ENCODE measurements at places on chromosomes 11 and 22.

DNA sequence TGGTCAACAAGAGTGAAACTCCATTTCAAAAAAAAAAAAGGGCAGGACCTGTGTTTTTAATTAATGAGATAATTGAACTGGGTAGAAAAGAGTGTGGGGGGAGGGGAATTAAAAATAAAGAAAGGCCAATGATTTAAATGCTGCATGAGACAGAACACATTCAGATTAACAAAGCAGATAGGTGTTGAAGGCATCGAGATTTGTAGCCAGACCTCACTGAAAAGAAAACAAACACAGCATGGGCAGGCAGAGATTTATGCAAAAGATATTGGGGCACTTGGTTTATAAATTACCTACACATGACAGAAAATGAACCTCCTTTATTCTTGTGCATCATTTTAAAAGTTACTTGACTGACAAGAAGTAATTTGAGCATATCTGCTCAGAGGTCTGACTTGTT, 354.0 kb upstream of the API5 start:
- no peak for DNase-seq

DNA sequence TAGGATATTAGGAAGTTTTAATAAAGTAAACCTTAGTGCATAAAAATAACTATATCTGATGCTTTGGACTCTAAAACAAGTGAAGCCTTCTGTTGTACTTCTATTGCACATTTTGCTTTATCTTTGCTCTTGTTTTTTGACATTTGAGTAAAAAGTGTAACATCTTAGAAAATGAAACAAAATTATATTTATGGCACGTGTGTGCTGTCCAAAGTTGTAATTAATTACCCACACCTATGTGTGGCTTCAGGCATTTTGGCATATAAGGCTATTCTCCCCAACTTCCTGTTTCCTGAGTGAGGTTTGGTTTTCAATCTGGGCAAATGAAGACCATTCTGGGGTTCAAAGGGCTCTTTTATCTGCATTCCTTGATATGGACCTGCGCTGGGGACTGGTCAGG, at the start of gene OOSP1:
TSS of gene OOSP1 (plus strand) at position 301 of the 400 bp plus-strand sequence. CDS start at position 324, 23 bp downstream.
- DNase-seq: no peak

DNA sequence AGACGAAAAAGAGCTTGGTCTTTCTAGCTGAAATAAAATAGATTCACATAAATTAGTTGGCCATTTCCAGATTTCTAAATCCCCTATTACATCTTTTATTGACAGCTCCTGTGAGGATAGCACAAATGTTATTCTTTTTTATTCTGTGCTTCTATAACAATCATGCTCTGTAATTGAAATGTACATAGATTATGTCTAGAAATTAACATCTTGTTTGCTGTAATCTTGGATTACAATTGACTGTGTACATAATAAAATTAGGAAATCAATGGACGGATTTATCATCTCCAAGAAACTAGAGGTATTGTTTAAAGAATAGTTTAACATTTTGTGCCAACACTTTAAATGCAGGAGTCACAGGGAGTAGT, 31.2 kb downstream of the IMMP1L start:
- no peak for DNase-seq

DNA sequence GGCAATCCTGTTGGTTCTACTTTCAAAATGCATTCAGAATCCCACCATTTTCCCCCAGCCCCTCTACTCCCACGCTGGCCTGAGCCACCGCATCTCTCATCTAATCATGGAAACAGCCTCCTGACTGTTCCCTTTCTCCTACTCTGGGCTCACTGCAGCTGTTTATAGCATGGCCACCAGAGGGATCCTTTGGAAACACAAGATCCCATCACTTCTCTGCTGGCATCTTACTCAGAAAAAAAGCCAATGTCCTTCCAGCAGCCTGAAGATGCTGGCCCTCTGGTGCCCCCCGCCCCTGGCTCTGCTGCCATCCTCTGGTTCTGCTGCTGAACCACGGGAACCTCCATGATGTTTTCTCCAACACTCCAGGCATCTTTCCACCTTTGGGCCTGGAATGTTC, 11.1 kb downstream of the MS4A8 start:
- DNase-seq: no peak

- DNase-seq: no peak
Measured at GRCh38 chr22:21032868-21033688, 717 bp upstream of the SLC7A4 start.

GRCh38 chr11:44964526-44965209, 14.0 kb upstream of the TP53I11 start:
- DNase-seq: no peak

DNA sequence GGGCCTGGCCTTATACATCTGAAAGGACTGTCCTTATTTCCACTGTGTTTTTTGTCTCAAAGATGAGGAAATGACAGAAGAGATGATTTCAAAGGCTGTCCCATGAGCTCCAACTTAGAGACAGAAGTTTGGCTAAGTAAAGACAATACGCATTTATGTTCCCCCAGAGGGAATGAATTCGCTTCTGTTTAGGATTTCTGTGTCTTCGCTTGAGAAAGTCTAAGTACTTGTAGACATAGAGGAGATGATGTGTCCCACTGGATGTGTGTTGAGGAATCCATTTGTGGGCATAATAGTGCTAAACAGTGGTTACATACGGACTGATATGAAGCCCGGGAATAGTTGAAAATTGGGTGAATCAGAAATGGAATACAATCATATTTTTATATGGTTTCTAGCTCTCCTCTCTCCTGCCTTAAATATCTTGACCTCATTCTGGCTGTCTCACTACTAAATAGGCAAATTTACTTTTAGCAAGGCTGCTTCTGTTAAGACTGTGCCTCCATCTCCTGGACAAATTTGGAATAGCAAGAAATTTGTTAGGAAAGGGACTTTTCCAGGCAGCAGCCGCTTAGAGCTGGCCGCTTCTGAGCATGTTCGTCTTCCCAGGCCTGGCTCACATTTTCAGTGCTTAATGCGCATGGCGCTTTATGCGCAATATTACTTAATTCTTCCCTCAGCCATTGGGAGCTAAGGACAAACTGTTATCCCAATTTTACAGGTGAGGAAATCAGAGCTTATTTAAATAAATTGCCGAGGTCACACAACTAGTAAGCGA, 1.9 kb upstream of the PEX26 start:
- DNase-seq: no peak

GRCh38 chr11:1881442-1882264, 10.0 kb downstream of the PRR33 start:
- DNase-seq: no peak

DNA sequence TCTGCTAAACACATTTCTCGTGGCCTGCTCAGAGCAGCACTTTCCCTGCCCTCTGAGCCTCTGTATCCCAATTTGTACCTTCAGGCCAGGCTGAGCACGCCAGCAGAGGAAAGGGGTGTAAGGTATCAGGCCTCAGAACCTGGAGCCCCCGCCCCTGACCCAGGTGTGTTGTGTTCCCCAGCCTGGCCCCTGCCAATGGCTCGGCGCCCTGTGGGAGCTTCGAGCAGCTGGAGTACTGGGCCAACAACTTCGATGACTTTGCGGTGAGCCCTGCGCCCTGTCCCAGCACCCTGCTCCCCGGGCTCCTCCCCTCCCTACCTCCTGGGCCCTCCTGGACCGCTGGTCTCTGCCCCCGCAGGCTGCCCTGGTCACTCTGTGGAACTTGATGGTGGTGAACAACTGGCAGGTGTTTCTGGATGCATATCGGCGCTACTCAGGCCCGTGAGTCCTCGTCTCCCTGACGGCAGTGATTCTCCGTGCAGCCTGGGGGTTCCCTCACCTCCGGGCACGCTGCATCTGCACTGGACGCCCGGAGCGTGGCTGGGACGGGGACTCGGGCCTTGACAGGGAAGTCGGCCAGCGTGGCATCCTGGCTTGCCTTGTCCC, 36.9 kb downstream of the TPCN2 start:
- no peak for DNase-seq

DNA sequence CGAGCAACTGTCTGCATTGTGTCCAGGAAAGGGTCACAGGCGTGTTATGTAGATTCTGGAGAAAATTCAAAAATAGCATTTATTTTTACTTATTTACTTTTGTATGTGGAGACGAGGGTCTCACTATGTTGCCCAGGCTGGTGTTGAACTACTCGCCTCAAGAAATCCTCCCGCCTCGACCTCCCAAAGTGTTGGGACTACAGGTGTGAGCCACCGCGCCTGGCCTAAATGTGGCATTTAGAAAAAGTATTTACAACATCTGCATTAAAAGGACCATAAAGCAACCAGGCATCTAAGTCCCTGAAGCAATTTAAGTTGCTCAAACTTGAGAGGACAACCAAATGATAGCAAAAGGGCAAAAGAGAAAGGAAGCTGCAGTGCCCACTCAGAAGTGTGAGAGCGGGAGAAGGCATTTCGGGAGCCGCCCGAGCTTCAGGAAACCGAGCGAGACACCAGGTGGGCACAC, 595 bp downstream of the TRIM66 start:
- no peak for DNase-seq

DNA sequence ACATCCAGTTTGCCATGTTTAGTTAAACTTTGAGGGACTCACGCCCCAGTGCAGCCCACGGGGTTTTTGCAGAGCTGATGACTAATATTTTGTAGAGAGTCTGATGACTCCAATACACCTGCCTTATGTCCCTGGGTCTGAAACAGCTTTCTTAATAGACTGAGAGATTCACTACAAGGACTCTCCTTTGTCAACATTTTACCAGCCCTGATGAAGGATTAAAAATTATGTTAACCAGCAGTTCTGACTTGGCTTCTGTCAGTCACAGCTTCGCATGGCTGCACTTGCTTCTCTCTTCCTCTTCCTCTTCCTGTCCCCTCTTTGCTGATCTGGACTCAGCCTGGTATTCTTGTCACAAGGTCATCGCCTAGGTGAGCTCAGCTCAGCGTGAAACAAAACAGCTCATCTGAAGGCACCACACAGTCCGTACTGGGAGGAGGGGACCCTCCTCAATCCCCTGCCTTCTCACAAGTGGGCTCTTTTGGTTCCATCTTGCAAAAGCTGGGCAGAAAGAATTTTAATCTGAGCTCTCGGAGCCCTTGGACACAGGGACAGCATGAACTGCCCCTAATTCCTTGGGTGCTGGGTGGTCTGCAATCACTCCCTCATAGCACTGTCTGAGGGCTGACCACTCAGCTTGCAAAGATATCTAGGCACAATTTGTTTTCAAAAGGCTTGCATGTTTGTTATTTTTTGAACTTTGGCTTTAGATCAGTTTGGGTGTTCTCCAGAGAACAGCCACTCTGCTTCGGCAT, 38.1 kb upstream of the POU2AF1 start:
- no peak for DNase-seq

GRCh38 chr22:17724241-17724640, 50.0 kb downstream of the BID start:
- no peak for DNase-seq

- no peak for DNase-seq
Measured at GRCh38 chr11:65788821-65789220, 2.0 kb downstream of the OVOL1 start.

DNA sequence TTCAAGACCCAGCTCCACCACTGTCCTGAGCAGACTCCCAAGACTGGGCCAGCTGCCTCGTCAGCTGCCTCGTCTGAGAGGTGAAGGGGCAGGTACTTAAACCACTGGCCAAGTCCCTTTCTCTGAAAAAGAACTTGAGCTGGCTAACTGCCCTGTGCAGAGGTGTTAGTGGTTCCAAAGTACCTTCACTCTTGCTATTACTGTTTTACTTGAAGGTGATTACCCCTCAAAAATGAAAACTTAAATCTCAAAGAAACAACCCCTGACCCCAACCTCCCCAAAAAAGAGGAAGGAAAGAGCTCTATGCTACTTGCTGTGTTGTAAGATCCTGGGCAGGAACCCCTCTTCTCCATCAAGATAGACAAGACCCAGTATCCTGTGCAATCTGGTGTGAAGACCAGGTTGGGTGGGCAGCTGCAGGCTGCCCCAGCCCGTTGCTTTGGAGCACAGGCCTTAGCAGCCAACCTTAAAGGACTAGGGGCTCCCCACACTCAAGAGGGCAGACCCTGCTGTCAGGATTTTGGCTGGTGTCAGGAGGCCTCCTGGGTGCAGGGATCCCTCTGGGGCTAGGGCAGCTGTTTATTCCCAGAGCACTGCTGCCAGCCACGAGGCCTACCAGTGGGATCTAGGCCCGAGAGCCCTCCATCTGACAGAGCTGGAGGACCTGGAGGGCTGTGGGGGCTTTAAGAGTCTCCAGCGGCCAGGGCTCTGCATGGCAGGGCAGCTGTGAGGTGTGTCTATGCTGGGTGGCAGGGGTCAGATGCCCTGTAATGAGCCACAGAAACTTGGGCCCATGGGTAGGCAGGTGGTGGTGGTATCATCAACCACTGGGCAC, 13.0 kb downstream of the GUCD1 start:
- no peak for DNase-seq

GRCh38 chr11:88814076-88814475, 251.7 kb downstream of the GRM5 start:
- no peak for DNase-seq

DNA sequence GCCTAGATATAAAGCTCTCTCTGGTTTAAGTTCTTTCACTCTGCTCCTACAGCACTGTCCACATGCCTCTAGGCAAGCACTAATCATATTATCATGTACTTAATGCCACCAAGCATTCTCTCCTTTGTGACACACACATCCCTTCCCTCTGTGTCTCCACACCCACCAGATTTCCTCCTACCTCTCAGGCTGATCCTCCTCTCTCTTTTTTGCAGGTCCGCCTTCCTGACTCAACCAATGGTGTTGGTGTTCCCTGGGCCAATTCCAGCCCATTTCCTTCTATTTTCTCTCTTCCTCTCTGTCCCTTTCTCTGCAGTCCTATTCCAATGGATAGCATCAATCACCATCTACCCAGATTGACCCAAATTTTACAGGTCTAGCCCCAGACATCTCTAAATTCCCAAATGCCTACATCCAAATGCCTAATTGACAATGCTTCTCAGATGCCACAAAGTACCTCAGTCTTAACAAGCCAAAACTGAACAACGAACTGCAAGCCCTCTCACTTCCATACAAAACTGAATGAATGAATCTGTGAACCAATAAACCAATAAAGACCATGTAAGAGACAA, 504 bp upstream of the ZNF215 start:
- DNase-seq: no peak

DNA sequence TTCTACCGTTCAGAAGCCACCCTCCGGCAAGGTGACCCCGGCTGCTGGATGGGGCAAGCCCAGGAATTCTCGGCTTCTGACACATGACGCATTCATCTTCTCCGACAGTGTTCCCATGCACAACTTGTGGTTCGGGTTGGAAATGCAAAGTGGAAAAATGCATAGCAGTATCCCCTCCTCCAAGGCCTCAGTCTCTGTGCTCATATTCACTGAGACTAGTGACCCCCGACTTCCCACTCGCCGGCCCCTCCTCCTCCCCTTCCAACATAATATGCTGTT, 70.0 kb upstream of the NTM start:
- DNase-seq: no peak

All from GM19239 (cell line).